ENCODE measurements at places on chromosomes 3 and 15.

GRCh38 chr3:195209083-195209846 lies 61.7 kb downstream of the XXYLT1 start:
- H3K27me3 ChIP-seq, result no peaks in the 10 kb centered on the region
- H3K36me3 ChIP-seq, result no peaks in the 10 kb centered on the region
- H3K27ac ChIP-seq, result no peak overlapping the region
- peaks cover 3% of the 10 kb centered on the region for H3K4me1 ChIP-seq

GRCh38 chr3:60755094-60755493 lies 496.2 kb downstream of the FHIT start:
- no peak for DNase-seq
- peaks cover 8% of the 10 kb centered on the region for H3K4me1 ChIP-seq

DNA sequence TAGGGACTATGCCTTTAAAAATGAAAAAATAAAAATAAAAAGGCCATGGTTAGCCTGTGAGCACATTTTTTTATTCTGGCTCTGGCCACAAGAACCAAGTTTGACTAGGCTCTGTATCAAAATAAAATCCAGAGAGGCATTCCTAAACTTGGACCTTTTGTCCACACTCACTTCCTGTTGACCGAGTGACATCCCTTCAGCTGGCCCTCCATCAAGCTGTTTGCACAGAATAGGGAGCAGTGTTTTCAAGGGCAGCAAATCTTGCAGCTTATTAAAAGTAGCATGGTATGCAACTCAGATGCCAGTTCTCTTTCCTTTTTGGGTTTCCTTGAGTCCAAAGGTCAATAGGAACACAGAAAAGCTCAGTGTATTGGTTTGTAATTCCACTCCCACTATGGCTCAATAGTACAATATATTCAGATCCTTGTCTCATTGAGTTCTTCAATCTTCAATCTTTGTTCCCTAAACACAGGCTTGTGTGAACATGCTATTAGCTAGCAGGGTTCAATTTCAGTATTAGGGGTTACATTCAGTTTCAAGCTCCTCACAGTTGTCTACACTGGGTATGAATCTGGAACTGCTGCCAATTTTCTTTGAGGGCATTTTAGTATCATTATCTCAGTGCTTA lies 244.5 kb downstream of the RBMS3 start:
- no peaks in the 10 kb centered on the region for H3K36me3 ChIP-seq
- no peak overlapping the region for H3K27ac ChIP-seq
- no peak for DNase-seq
- no peak overlapping the region for H3K4me3 ChIP-seq

DNA sequence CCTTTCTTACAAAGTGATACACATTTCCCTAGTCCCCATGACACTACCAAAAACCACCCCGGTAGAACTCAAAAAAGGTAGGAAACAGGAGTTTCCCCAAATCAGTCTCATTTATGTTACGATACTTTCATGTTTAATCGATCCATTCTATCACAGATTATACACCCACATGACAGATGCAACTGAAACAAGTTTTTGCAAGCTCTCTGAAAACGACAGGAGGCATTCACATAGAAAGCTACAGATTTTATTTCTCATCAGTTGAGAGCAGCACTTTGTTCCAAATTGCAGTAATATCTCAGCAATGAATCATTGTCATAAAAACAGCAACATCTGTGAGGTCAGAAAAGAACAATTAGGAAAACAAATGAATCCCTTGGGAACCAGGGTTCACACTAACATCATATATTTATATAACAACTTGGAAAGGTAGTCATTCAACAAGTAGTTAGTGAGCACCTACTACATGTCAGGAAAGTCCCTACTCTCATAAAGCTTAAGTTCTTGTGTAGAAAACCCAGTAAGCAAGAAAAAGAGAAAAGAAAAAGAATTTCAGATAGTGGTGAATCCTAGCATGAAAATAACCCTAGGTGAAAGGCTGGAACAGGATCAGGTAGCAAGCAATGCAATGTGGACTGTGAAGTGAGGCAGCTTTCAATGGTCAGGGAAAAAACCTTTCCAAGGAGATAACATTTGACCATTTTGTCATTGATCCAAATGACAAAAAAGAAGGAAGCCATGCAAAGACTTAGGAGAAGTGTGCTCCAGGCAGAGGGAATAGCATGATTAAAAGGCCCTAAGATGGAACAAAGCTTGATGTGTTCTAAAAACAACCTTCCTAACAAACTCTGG lies 8.3 kb downstream of the PLD1 start:
- H3K4me1 ChIP-seq, result no peaks in the 10 kb centered on the region
- no peak overlapping the region for H3K4me3 ChIP-seq
- no peaks in the 10 kb centered on the region for H3K36me3 ChIP-seq
- no peak for DNase-seq
- peaks cover 22% of the 10 kb centered on the region for H3K27me3 ChIP-seq

- H3K27me3 ChIP-seq, result no peaks in the 10 kb centered on the region
- no peak overlapping the region for H3K27ac ChIP-seq
- no peak overlapping the region for H3K4me3 ChIP-seq
- DNase-seq, result no peak
- no peaks in the 10 kb centered on the region for H3K4me1 ChIP-seq
These were observed 67.1 kb upstream of the TTC14 start for GRCh38 chr3:180534828-180535227.

GRCh38 chr3:105497386-105497785 lies 130.7 kb downstream of the ALCAM start:
- H3K36me3 ChIP-seq, result no peaks in the 10 kb centered on the region
- H3K27ac ChIP-seq, result no peak overlapping the region
- DNase-seq, result no peak
- H3K4me3 ChIP-seq, result no peak overlapping the region
- no peaks in the 10 kb centered on the region for H3K4me1 ChIP-seq
- no peaks in the 10 kb centered on the region for H3K27me3 ChIP-seq

DNA sequence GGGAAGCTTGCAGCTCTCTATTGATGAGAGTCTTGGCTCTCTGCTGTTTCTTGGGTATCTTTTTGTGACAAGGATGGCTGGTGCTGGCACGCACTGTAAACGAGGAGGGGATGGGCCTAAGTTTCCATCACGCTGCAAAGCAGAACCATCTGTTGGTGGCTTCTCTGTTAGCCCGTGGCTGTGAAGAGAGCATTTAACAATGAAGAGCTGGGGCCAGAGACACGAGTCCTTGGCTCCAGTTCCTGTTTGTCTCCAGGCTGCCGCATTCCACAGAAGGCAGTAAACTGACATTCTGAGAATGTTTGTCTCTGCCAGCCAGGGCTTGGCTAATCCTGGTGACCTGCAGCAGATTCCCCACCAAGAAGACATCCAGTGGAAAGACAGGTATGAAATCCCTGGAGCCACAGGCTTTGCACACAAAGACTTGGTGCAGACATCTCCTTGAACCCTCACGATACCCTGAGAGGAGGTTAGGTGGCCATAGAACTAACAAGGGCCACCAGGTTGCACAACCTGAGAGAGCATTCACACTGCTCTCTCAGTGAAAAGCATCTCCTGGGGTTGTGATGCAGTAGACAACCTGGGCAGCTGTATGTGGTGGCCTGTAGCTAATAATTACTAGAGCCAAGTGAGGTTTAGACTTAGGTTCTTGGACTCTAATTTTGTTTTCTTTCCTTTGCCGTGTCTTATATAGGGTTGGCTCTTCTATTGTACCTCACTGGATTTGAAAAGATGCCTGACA lies 130.9 kb downstream of the ASB7 start:
- peaks cover 7% of the 10 kb centered on the region for H3K27me3 ChIP-seq
- no peaks in the 10 kb centered on the region for H3K4me1 ChIP-seq
- DNase-seq, result no peak
- no peaks in the 10 kb centered on the region for H3K36me3 ChIP-seq
- no peak overlapping the region for H3K27ac ChIP-seq

All from activated naive CD4-positive, alpha-beta T cell treated with anti-CD3 and anti-CD28 coated beads, Interleukin-2, amount 10 ng/mL, durations not matched to agents 7 days and 5 days (primary cell).